ENCODE measurements at places on chromosomes 6 and 20. TPM values are rescaled to one million over a fixed set of nuclear protein-coding genes. Genes with fewer than 3 reads are reported as not detected.

- no peak for DNase-seq
Measured at GRCh38 chr6:154157082-154157481, 118.0 kb downstream of the OPRM1 start.

DNA sequence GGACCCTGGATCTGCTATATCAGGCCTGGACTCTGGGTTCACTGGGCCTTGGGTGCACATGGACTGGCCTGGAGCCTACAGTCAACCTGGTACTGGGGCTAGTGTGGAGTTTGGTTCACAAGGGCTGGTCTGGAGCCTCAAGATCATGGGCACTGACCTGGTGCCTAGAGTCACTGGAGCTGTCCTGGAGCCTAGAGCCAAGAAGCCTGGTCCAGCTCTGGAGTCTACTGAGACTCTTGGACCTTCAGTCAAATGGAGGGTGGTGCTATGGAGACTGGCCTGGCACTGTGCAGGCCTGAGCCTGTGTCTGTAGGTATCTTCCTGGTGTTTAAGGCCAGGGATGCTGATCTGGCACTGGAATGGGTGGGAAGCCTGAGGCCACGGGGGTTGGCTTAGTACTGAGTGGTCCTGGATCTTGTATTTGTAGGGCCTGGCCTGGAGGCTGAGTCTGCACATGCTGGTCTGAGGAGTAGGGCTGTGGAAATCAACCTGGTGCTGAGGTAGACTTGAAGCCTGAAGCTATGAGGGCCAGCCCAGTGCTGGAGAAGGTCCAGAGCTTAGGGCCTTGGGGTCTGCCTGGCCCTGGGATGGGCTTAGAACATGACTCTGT, 16.5 kb upstream of the WFDC9 start:
- no peak for DNase-seq

MACROD2 gene
- total RNA-seq, result 2.4 TPM

DNA sequence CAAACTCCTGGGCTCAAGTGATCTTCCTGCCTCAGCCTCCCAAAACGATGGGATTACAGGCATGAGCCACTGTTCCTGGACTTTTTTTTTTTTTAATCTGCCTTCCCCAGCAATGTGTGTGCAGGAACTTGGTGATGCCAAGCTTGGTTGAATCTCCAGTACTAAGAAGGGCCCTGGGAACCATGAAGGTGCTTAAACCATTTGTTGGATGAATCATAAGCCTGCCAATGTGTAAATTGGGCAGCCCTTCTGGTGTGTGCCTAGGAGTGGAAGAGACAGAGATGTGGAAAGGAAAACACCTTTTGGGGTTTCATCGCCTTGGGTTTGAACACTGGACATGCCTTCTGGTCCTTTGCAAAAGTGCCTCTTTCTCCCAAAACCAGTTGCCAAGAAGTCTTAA, 7.1 kb upstream of the SPO11 start:
- DNase-seq, result no peak

- DNase-seq, result no peak
Measured at GRCh38 chr6:20252311-20252710, 40.0 kb upstream of the MBOAT1 start.

DNA sequence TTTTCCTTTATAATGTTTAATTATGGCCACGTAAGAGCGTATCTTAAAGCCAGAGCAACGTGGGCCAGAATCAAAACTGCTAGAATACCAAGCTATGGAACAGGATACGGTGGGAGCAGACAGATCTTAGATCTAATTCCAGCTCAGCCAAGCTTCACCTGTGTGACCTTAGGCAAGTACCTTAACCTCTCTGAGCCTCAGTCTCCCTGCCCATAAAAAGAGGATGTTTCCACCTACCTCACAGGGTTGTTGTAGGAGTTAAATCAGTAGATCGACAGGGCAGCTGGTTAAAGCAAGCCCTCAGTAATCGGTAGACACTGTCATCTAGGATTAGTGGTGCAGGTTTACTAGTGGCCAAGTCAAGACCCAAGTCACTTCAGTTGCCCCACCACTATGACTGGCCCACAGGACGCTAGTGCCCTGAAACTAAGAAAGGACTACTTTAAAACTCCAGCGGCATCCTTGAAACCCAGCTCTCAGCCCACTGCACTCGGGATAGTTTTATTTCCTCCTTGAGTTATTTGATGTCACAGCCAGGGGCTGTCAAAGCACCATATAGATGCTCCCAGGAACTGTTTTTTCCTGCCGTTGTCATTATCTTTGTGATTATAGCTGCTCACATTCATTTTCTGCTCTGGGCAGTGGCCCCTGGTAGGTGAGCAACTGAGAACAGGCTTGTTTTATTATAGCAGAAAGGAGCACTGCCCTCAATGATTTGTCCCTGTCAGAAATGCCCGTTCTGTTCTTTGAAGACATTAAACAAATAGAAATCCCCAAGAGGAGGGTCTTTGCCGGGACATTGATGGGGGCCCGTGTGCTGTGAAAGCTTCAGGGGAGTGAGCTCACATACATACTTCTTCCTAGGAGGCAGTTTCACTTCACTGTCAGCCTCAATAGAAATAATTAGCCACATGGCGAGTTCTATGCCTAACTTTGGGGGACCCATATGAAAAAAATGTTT, 63.1 kb downstream of the ISM1 start:
- no peak for DNase-seq

CLPSL1 gene
- not detected for total RNA-seq

- DNase-seq, result no peak
Measured at GRCh38 chr6:159061805-159062563, 17.2 kb upstream of the TAGAP start.

- DNase-seq, result peak; percentile 95
Measured at GRCh38 chr6:130018292-130018743, at the start of gene L3MBTL3. TSS of gene L3MBTL3 (plus strand) at chr6:130018581. CDS start at chr6:130042700, 24,119 bp downstream.

GRCh38 chr6:20875369-20875963, 341.2 kb downstream of the CDKAL1 start:
- DNase-seq, result no peak

DNA sequence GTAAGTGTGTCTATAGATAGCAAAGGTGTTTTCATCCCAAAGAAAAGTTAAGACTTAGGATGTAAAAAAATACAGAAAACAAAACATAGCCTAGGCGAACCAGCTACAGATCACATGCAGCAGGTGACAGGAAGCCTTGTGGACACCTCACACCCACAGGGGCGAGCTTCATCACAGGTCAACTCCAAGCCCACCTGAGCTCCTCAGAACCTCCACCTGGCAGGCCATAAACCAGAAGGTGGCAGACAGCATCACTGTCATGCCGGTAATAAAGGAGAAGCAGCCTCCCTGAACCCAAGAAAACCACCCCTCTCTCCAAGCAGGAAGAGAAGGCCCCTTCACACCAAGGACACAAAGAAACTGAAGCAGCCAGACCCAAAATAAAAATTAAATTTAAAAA, 1.0 kb downstream of the RALGAPA2 start:
- no peak for DNase-seq

GRCh38 chr6:107565165-107565723, 75.3 kb downstream of the SOBP start:
- DNase-seq, result no peak

DNA sequence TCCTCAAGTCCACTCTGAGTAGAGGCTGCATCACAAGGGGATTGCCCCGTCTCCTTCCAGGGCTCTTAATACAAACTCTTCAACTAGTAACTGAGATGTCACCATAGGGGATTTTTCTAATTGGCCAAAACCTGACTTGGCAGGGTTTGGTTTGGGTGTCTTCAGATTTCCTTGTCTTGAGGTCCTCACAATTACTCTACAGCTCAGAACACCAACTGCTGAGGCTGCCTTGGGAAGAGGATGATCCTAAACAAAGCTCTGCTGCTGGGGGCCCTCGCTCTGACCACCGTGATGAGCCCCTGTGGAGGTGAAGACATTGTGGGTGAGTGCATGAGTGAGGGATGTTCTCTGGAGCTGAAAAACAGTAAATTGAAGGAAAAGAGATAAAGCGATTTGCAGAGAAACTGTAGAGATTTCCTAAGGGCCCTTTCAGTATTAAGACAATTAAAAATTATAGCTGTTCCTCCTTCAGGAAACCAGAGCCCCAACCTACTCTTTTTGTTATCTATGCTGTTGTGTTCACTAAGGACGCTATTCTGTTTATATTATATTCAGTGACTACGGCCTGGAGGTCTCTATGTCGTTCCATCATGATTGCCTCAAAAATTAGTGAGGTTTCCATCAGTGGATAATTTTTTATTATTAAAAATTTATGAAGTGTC, at the start of gene HLA-DQA1:
HLA-DQA1 (plus strand) TSS at position 188 of the 662 bp plus-strand sequence; CDS start at position 241, 53 bp downstream.
- no peak for DNase-seq

CBFA2T2 gene
- 8.7 TPM for total RNA-seq

AVP gene
- total RNA-seq, result not detected

DNA sequence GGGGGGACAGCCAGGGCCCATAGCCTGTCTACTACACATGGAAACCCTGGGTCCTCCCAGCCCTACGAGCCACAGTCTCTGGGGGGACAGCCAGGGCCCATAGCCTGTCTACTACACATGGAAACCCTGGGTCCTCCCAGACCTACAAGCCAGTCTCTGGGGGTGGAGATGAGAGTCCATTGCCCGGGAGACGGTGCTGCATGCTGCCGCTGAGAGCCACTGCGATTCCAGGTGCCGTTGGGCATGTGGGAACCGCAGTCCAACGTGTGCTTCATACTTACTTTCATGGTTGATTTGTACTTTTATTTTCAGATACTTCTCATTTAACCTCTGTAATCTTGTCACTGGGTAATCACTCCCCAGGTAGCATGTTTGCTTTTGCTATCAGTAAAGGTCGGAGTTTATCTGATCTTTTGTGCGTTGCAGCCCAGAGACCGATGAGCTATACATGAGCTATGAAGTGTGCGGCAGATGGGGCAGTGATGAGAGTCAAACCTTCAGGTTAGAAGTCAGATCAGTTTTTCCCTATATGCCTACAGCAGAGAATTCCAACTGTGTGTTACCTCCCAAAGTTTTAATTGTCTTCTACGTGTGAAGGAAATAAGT, 58.2 kb downstream of the SMOC2 start:
- DNase-seq, result no peak

HLA-DRB1 gene
- total RNA-seq, result 45.0 TPM

UBD gene
- 61.7 TPM for total RNA-seq

DNA sequence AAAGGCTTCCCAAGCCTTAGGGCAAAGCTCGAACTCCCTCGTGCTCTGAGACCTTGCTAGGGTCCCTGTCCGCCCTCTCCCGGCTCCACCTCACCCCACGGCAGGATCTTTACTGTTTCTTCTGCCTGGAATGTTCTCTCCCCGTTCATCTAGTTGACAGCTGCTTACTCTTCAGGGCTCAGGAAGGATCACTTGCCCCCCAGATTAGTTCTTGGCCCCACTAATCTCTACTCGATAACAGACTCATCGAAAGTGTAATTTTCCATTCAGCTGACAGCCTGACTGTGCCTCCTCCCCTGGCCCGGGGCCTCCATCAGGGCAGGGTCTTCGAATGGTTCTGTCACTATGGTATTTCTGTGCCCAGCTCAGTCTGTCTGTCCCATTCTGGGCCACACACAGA, 3.1 kb downstream of the MAP1LC3A start:
- no peak for DNase-seq

GSTA3 gene
- total RNA-seq, result not detected

DNA sequence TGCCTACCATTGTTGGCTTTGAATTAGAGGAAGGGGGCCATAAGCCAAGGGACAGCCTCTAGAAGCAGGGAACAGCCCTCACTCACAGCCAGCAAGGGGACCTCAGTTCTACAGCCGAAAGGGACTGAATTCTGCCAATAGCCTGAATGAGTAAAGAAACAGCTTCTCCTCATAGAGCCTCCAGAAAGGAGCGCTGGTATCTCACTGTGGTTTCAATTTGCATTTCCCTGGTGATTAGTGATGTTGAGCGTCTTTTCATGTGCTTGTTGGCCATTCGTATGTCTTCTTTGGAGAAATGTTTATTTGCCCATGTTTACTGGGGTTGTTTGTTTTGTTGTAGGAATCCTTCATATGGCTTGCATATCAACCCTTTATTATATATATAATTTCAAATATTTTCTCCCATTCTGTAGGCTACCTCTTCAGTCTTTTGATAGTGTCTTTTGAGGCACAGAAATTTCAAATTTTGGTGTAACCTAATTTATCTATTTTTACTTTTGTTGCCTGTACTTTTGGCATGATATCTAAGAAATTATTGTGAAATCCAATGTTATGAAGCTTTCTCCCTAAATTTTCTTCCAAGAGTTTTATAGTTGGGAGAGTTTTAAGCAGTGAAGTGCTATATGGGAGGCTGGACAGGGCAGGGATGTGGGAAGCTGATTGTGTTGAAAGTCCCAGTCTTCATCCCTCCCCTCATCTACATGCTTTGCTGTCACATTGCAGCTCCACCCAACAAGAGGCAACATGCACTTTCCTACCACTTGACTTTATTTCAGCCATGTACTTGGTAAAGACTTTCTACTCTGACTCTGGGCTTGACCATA, 82.3 kb upstream of the SHLD1 start:
- DNase-seq, result no peak

DNA sequence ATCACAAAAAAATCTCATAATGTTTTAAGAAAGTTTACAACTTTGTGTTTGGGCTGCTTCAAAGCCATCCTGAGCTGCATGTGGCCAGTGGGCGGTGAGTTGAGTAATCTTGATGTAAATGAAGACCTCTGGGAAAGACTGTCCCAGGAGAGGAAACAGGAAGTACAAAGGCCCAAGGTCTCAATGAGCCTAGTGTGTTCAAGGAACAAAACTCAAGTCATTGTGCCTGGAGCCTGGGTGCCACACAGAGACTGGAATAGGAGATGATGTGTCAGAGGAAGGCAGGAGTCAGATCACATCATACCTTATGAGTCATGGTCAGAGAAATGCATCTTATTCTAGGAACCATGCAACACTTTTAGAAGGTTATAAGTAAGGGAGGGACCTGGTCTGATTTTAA, 51.5 kb downstream of the COL19A1 start:
- DNase-seq, result no peak

- DNase-seq, result no peak
Measured at GRCh38 chr6:35664945-35665344, 23.8 kb downstream of the FKBP5 start.

NEDD9 gene
- 19.6 TPM for total RNA-seq

GRCh38 chr6:34414999-34415858, 10.6 kb downstream of the RPS10 start:
- DNase-seq, result no peak

- DNase-seq, result no peak
Measured at GRCh38 chr6:106279179-106279578, 46.4 kb downstream of the ATG5 start.

TRAPPC3L gene
- total RNA-seq, result 0.29 TPM

- no peak for DNase-seq
Measured at GRCh38 chr20:13202565-13202964, 18.5 kb upstream of the ISM1 start.

- DNase-seq, result no peak
Measured at GRCh38 chr6:28269492-28269891, 2.5 kb downstream of the ZSCAN26 start.

GRCh38 chr6:132070356-132070755, 119.2 kb upstream of the CCN2 start:
- DNase-seq, result no peak

DNA sequence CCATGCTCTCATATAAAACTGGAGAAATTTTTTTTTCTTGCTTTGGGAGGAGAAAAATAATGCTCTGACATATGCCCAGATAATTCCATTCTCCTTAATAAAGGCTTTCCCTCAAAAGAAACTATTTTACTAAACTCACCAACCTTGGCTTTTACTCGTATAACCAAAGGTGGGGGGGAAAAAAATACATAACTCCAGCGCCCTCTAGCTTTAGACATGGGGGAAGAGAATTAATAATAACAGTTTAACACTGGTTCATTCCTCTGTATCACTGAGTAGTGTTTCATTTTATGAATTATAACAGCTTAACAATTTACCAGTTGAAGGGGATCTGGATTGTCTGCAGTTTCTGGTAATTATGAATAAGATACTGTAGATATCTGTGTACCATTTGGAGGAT, 1226.1 kb downstream of the GRIK2 start:
- no peak for DNase-seq

LAMA5 gene
- 107 TPM for total RNA-seq

- peak; percentile 59 for DNase-seq
Measured at GRCh38 chr6:137233911-137234863, 15.0 kb upstream of the IFNGR1 start.

GRCh38 chr20:37801921-37802320, 101.0 kb upstream of the VSTM2L start:
- DNase-seq, result no peak

Measured in heart left ventricle (tissue), 16 donors.